Mesothelial cell of epicardium (in vitro differentiated cells): ENCODE measurements at places on chromosomes 6 and 20.

- no peak for DNase-seq
These were observed 560.0 kb upstream of the CDH4 start for GRCh38 chr20:60691966-60692615.

GRCh38 chr20:6576726-6577125 is 190.8 kb upstream of the BMP2 start:
- no peak for DNase-seq

- DNase-seq, result peak; percentile 7
These were observed 259.9 kb downstream of the DLL1 start for GRCh38 chr6:170030821-170031471.

GRCh38 chr20:34240693-34241615 is at the start of gene ASIP:
TSS of gene ASIP (plus strand) at chr20:34241423. CDS start at chr20:34260375, 18,952 bp downstream.
- no peak for DNase-seq

GRCh38 chr6:122432816-122433215 is 33.4 kb downstream of the HSF2 start:
- DNase-seq, result no peak

GRCh38 chr6:26350858-26351543 is 14.0 kb upstream of the BTN3A2 start:
- no peak for DNase-seq

DNA sequence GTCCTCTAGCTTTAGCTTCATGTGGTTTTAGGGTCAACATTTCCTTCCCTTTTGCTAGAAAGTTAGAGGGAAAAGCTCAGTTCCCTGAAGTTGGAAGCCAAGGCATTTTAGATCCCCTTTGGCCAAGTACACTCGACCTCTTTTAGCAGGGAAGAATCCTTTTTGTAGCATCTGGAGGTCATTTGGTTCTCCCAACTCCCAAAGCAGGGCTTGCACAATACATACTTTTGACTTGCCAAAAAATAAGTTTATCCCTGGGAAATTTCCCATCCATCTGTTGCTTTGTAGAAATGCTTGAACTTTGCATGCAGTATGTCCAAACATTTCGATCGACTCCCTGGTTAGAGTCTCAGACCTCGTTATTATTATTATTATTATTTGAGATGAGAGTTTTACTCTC is 4.6 kb upstream of the EDEM2 start:
- no peak for DNase-seq

DNA sequence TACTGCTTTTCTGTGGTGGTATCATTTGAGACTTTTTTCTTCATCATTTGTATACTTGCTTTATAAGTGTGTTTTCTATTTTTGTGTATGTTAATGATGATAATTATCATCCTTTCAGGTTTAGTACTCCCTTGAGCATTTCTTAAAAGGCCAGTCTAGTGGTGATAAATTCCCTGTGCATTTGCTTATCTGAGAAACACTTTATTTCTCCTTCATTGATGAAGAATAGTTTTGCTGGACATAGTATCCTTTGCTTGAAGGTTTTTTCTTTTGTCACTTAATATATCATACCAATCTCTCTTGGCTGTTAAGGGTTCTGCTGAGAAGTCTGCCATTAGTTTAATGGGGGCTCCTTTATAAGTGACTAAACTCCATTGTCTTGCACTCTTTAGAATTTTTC is 123.2 kb upstream of the IRAK1BP1 start:
- no peak for DNase-seq

GRCh38 chr20:8292793-8293192 is 160.7 kb downstream of the PLCB1 start:
- DNase-seq, result no peak

- no peak for DNase-seq
These were observed 184.9 kb downstream of the GPX5 start for GRCh38 chr6:28710466-28711191.

DNA sequence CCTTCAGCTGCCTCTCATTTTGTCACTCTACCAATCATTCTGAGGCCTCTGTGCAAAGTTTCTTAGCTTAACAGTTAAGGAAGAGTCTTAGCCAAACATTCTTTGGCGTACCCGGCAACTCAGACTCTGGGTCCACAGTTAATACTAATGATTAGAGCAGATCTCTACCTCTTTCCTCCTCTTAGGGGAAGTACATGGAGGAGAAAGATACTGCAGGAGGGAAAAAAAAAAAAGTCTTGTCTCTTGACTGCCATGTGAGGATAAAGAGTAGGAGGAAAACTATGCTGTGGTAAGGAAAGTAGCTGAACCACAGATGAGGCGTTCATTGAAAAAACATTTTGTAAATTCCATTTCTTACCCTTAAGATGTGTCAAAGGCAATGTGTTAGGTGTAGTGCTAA is 44.0 kb upstream of the MARCKS start:
- no peak for DNase-seq

DNA sequence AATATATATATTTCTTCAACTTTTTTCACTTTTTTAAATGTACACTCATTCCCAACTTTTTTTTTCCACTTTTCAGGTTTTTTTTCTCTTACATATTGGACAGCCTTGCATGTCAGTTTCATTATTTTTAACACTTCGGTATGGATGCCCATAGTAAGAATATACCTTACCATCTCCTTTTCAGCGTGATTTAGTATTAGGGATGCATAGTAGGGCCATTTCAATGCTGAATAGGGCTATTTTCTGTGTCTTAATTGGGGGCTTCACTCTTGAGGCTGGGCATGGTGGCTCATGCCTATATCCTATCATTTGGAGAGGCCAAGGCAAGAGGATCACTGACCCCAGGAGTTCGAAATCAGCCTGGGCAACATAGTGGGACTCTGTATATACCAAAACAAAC is 6.7 kb downstream of the RNF114 start:
- no peak for DNase-seq

- DNase-seq, result peak; percentile 25
These were observed 504 bp downstream of the B4GALT5 start for GRCh38 chr20:49712996-49713752.

GRCh38 chr6:52009466-52010140 is 77.8 kb downstream of the PKHD1 start:
- DNase-seq, result no peak

DNA sequence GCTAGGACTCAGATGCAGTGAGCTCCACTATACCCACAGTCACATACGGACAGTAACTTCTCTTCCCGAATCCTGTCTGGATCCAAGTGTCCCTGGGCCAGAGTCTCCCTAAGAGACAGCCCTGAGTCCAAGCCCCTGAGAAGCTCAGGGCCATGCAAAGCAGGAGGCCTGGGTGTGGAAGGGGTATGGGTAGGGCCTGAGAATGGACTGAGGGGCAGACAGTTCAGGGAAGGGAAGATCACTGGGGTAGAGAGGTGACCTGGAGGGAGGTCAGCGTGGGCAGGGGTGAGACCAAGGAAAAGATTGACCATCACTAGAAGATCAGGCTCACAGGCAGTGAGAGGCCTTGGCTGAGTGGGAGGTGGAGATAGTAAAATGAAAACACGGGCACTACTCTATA is 8.8 kb downstream of the RPS6KA2 start:
- no peak for DNase-seq

GRCh38 chr6:27238010-27238983 is 9.2 kb upstream of the PRSS16 start:
- peak; percentile 46 for DNase-seq

DNA sequence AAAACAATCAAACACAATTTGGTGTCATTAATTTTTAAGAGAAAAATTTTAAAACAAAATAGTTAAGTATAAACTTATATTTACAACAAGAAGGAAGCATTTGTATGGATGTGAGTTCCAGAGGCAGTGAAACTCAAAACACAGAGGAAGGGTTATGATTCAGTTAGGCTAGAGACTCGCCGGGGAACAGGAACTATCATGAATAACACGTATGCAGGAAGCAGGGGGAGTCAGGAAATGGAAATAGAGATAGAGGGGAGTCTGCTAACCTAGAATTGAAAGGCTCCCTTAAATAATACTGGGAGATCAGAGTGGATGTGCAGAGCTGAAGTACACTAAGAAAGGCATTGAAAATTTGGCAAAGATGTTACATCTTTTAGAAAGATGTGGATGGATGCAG is 14.2 kb upstream of the HLA-DRB1 start:
- DNase-seq, result no peak

- no peak for DNase-seq
These were observed 6.5 kb downstream of the PHIP start for GRCh38 chr6:79071547-79071946.
